ENCODE measurements at places on chromosomes 6 and 20. TPM values are rescaled to one million over a fixed set of nuclear protein-coding genes. Genes with fewer than 3 reads are reported as not detected.

- H3K27ac ChIP-seq = no peak overlapping the region
- no peak overlapping the region for H3K4me3 ChIP-seq
- H3K4me1 ChIP-seq = no peaks in the 10 kb centered on the region
- no peak for DNase-seq
- H3K27me3 ChIP-seq = peaks cover 81% of the 10 kb centered on the region
These were observed 3.7 kb downstream of the POU3F2 start for GRCh38 chr6:98838032-98838431.

GRCh38 chr6:162907876-162908481 is 180.2 kb downstream of the PACRG start:
- no peak overlapping the region for H3K27ac ChIP-seq
- DNase-seq = no peak
- no peak overlapping the region for H3K4me3 ChIP-seq
- no peaks in the 10 kb centered on the region for H3K36me3 ChIP-seq

DNA sequence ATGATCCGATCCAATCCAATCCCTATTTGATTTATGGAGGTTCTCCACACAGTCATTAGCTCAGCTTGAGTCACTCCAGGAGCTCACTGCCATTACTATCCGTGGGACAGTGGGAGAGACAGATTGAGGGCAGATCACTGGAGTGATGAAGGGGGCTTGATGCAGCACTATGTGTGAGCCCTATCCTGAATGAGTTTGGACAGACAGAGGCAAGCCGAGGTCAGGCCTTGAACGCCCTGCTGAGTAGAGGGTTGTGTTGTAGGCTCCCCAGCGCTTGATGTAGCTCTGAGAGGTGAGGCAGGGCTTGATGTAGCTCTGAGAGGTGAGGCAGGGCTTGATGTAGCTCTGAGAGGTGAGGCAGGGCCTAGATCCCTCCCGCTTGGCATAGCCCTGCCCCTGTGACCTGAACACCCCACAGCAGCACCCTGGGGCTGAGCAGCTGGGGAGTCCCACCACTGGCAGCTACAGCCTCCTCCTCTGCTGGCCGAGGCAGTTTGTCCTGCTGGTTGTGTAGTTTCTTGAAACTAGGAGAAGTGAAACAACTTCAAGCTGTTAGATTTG is 58.7 kb downstream of the ZFAND3 start:
- DNase-seq = no peak
- H3K27ac ChIP-seq = no peak overlapping the region
- H3K27me3 ChIP-seq = no peaks in the 10 kb centered on the region
- no peak overlapping the region for H3K4me3 ChIP-seq
- no peaks in the 10 kb centered on the region for H3K4me1 ChIP-seq

DNA sequence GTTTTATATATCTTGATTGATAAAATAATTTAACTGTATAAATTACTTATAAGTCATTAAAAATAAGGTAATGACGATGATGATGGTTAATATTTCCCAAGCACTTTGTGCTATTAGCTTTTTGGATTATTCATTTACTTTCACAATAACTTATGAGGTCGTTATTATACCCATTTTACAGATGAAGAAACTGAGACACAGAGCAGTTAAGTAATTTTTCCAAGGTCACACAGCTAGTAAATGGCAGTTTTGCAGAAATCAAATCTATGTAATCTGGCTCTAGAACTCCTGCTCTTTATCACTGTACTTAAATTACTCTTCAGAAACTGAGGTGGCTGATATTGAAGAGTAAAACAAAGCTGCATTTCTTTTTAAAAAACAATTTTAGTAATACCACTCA is 18.2 kb downstream of the NOL7 start:
- no peaks in the 10 kb centered on the region for H3K27me3 ChIP-seq
- H3K36me3 ChIP-seq = peaks cover 5% of the 10 kb centered on the region
- no peaks in the 10 kb centered on the region for H3K4me1 ChIP-seq
- H3K4me3 ChIP-seq = no peak overlapping the region

- H3K36me3 ChIP-seq = no peaks in the 10 kb centered on the region
- H3K27me3 ChIP-seq = no peaks in the 10 kb centered on the region
- peaks cover 5% of the 10 kb centered on the region for H3K4me1 ChIP-seq
These were observed 33.8 kb downstream of the KIF16B start for GRCh38 chr20:16539280-16540021.

DNA sequence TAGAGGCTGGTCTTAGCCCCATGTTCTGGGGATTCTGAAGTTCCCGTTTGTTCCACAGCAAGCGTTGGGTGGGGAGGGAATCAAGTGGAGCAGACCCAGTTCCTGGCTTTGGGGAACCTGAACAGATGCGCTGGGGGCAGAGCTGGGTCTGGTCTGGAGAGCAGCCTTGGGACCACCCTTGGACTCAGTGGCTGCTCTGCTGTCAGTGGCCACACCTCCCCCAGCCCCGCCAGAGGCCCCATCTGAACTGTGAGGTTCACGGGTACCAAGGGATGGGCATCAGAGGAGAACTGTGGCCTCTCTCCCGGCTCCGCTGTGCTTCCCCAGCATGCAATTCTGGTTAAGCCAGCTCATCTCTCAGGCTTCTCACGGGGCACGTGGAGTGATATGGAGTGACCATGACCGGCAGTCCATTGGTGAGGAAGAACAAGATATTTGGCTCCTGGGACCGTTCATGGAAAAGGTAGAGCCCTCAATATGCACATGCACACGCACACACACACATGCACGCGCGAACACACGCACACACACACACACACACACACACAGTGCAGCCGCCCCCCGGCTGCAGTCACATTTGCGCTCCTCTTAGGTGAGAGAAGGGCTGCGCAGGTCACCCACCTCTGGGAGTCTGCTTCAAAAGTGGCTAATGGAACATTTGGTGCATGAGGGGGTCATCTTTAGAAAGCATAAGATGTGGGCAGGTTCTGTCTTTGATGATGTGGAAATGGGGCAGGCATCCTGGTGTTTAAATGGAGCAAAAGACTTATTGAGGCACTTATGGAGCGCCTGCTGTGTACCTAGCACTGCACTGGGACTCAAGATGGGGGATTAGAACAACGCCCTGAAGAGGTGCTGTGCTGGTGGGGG is 6.0 kb downstream of the DLGAP4 start:
- H3K4me3 ChIP-seq = no peak overlapping the region
- no peak for DNase-seq
- no peaks in the 10 kb centered on the region for H3K36me3 ChIP-seq

- no peaks in the 10 kb centered on the region for H3K27me3 ChIP-seq
- no peaks in the 10 kb centered on the region for H3K4me1 ChIP-seq
- peak overlapping the region; percentile 20 for H3K4me3 ChIP-seq
- H3K27ac ChIP-seq = peak overlapping the region; percentile 53
- no peak for DNase-seq
These were observed 1.2 kb upstream of the ZNF76 start for GRCh38 chr6:35258336-35258735.

DNA sequence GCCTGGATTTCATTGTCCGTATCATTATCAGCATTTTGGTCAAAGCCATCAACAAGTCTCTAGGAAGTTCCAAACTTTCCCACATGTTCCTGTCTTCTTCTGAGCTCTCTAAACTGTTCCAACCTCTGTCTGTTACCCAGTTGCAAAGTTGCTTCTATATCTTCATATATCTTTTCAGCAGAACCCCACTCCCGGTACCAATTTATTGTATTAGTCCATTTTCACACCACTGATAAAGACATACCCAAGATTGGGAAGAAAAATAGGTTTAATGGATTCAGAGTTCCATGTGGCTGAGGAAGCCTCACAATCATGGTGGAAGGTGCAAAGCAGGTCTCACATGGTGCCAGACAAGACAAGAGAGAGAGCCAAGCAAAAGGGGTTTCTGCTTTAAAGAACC is 293.2 kb downstream of the EPM2A start:
- no peaks in the 10 kb centered on the region for H3K36me3 ChIP-seq
- no peak overlapping the region for H3K27ac ChIP-seq
- no peak for DNase-seq
- no peaks in the 10 kb centered on the region for H3K4me1 ChIP-seq
- H3K27me3 ChIP-seq = no peaks in the 10 kb centered on the region

GRCh38 chr6:23073821-23074220 is 504.5 kb downstream of the HDGFL1 start:
- H3K4me1 ChIP-seq = no peaks in the 10 kb centered on the region
- H3K27ac ChIP-seq = no peak overlapping the region
- no peak overlapping the region for H3K4me3 ChIP-seq
- H3K36me3 ChIP-seq = no peaks in the 10 kb centered on the region
- no peak for DNase-seq
- no peaks in the 10 kb centered on the region for H3K27me3 ChIP-seq

Gene HRH3
- not detected for total RNA-seq

Gene GPX5
- total RNA-seq = not detected

Gene BTN1A1
- 0.06 TPM for total RNA-seq

Gene LY6G6F
- not detected for total RNA-seq

Gene TMEM239
- total RNA-seq = not detected

Gene E2F3
- total RNA-seq = 9.3 TPM
